MM.1S (cell line): ENCODE measurements at places on chromosomes 11 and 22.

GRCh38 chr11:57322256-57323166 is 2.2 kb downstream of the TNKS1BP1 start:
- DNase-seq: no peak

DNA sequence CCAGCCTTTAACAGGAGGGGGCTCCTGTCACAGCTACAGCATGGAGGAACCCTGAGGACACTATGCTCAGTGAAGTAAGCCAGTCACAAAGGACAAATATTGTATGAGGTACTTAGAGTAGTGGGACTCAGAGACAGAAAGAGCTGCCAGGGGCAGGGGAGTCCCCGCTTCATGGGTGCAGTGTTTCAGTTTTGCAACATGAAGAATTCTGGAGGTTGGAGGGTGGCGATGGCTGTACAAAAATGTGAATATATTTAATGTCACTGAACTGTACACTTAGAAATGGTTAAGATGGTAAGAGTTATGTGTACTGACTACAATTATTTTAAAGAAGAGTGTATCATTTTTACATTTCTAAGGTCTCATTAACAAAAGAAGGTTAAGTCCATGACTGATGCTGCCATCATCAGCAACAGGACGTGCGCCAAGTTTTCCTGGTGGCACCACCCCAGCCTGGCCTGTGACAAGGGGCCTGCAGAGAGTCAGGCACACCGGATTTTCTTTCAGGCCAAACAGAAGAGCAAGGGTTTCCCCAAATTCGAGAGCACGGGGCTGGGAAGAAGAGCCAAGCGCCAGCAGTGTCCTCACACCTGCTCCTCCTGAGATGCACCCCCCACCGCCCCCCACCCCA is 22.1 kb downstream of the YPEL1 start:
- DNase-seq: no peak

- DNase-seq: no peak
Measured at GRCh38 chr22:39171623-39172264, 19.3 kb upstream of the CBX7 start.

DNA sequence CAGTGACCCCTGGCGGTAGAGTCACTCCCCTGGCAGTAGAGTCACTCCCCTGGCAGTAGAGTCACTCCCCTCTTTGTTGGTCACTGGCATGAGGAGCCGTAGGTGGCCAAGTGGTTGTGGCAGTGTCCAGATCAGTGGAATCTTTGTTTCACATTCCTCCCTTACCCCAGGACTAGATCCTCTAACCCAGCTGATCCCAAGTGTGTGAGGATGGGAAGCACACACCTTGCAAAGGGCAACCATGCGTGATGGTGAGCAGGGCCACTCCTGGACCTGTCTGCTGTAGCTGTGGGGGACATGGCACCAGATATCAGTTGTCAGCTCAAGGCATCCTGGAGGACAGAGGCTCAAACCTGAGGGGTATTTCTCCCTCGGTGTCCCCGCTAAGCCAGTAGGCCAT is 37.8 kb downstream of the OSBP2 start:
- no peak for DNase-seq

GRCh38 chr22:21845558-21846453 is 21.6 kb downstream of the MAPK1 start:
- DNase-seq: no peak

DNA sequence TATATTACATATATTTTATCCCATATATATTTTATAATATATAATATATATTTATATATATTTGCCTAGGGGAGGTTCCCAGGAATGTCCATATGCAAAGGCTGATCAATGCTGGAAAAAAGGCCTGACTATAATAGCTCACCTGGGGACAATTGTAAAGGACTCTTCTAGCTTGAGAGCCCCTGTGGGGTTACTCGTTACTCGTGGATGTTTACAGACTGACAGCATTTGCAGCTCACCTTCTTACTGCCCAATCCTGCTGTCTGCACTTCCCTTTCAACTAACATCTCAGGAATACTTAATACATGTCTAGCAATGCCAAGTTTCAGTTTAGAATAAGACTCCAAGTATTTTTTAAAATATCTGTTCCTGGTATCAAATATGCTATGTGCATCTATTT is 1365.4 kb upstream of the RAG2 start:
- DNase-seq: no peak

DNA sequence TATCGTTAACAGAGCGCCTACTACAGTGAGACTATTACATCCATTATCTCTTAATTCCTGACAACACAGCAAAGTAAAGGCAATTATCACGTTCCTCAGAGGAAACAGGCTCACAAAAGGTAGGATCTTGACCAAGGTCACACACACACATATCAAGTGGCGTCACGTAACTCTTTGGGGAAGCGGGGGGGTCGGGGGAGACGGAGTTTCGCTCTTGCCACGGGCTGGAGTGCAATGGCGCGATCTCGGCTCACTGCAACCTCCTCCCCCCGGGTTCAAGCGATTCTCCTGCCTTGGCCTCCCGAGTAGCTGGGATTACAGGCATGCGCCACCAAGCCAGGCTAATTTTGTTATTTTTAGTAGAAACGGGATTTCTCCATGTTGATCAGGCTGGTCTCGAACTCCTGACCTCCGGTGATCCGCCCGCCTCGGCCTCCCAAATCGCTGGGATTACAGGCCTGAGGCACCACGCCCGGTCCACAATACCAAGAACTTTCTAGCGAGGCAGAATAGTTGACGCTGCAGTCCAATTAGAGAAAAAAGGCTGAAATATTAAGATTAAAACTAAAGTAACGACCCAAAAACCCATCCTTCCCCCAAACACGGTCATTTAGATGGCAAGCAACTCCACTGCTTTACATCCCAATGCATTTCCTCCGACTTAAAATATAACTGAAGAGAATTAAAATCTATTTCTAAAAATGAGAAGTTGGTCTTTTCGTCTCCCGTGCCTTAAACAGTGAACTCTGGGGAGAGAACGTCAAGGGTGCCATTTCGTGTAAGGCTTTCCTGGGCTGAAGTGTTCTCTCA is 1.2 kb downstream of the DDX17 start:
- peak; percentile 74 for DNase-seq

GRCh38 chr22:34330432-34330831 is 410.2 kb upstream of the LARGE1 start:
- DNase-seq: no peak

DNA sequence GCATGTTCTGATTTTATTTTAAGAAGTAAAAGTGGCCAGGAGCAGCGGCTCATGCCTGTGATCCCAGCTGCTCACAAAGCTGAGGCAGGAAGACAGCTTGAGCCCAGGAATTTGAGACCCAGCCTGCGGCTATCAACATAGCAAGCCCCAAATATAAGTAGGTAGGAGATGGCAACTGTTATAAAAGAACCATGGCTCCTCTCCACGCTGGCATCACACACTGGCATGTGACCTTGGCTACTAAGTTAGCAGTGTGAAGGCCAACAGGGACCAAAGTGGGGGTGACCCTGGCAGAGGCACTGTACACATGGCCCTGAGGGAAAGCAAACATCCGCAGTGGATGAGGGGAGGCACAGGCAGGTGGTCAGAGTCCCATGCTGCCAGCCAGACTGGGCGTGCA is 33.0 kb downstream of the TPST2 start:
- no peak for DNase-seq
